Effector CD4-positive, alpha-beta T cell (primary cell): ENCODE measurements at places on chromosomes 1 and 21.

DNA sequence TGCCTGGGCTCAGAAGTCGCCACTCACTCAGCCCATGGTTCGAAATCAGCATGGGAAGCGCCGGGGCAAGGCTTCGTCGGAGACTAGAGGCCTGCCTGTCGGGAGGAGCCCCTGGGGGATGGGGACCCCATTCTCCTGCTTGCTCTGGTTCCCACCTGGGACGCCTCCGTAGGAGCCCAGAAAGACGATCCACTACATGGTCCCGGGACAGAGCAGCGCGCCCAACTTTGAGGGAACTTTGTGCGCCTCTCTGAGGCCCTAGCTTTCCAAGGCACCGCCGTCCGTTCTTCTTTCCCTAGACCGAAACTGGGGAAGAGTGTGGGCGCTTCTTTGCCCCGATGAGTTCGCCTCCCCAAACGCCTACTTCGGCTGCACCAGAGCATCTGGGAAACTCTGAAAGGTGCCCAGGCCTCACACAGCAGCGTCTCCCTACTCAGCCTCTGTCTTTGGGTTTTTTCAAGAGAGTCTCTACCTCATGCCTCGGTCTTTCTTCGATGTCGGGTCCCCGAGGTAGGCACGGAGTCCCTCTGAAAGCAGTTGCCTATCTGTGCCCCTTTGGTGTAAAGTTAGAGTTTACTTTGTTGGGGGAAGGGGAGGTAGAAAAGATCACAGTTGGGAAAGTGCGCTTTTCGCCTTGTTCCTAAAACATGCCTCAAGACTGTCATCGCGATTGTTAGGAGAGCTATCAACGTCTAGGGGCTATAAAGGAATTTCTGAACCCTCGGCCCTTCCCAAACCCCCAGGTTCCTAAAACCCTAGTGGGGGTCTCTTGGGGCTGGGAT is 14.0 kb downstream of the NR5A2 start:
- DNase-seq = no peak

DNA sequence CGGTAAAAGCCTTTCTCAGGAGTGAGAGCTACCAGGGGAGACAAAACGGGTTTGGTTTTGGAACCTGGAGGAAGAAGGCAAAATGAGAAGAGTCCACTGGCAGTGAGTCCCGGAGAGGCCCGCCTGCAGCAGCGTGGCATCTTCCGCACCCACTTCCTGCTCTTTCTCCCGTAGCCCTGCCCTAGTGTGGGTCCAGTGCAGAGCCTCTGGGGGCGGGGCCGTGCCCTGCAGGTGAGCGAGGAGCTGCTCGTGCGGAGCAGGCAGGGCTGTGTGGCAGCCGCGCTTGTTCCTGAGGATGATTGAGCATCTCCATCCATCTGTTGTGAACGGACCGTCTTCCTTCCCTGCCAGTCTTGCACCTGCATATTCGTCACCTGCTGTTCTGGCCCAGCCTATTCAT is 66.5 kb downstream of the PEX14 start:
- DNase-seq = no peak

DNA sequence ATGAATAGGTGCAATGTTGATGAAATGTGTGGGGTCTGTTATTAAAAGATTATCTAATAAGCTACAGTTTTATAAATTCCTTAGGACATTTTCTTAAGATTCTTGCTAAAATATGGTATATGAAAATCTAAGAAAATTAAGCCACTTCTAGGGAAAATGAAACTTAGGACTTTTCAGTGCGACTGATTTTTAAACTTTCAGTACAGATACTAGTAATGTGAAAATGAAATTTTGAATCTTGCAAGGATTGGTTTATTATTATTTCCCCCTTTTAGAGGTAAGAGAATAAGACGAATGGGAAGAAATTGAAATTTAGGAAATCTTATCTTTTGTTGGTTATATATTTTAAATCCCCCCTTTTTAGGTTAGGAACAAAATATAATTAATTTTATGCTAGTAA is 16.4 kb downstream of the CAPZA1 start:
- DNase-seq = no peak

DNA sequence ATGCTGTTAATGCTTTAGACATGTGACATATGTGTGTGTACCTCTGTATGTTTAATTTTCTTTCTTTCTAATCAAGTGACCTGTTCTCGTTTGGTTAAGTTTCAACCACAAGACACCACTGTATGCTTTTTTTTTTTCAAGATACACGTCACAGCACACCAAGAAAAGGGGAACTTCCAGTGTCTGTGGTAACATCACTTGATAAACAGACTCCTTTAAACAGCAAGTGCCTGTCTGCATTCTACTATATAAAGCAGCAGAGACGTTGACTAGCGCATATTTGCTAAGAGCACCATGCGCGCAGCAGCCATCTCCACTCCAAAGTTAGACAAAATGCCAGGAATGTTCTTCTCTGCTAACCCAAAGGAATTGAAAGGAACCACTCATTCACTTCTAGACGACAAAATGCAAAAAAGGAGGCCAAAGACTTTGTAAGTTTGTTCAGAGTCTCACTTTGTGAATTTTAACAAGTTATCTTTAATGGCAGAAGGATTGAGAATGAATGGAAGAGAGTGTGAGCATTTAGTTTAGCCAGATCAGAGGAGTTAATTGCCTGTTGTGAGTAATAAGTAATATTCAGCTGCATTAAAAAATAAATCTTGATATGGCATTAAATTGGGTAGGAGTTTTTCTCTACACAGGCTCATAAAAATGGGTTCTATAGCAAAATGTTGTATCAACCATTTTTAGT is at the start of gene RGS1:
TSS of gene RGS1 (plus strand) at position 275 of the 691 bp plus-strand sequence. CDS start at position 295, 20 bp downstream.
- peak; percentile 64 for DNase-seq

GRCh38 chr1:96096613-96097321 is 624.8 kb upstream of the PTBP2 start:
- DNase-seq = no peak

DNA sequence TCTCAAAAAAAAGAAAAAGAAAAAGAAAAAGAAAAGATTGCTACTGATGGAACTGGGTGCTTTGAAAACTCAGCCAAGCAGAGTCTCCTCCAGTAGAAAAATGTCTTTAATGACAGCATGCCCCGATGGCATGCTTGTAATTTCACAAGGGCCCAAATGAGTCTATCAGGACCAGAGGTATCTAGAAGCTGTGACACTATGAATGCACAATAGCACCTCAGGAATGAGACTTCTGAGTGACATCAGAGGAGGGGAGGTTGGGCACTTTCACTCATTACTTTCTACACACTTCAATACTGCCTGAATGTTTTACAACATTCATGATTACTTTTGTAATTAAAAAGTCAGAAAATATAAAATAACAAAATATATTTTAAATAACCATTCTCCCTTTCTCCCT is 15.1 kb upstream of the CD58 start:
- no peak for DNase-seq

DNA sequence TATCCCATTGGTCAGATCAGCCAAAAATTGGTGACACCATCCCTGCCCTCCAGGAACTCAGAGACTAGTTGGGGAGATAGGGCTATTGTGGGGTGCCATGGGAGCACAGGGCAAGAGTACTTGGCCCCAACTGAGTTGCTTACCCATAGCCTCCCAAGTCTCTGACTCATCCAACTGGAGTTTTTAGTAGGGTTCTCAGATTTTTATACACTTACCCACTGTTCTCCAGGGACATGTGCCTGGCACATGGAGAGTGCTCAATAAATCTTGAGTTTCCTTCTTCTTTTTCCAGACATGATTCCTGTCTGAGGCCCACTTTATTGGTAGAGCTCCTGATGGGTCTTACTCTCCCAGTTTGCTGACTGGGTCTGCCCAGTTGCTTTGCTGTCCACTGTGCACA is 56.7 kb downstream of the OVGP1 start:
- DNase-seq = no peak

DNA sequence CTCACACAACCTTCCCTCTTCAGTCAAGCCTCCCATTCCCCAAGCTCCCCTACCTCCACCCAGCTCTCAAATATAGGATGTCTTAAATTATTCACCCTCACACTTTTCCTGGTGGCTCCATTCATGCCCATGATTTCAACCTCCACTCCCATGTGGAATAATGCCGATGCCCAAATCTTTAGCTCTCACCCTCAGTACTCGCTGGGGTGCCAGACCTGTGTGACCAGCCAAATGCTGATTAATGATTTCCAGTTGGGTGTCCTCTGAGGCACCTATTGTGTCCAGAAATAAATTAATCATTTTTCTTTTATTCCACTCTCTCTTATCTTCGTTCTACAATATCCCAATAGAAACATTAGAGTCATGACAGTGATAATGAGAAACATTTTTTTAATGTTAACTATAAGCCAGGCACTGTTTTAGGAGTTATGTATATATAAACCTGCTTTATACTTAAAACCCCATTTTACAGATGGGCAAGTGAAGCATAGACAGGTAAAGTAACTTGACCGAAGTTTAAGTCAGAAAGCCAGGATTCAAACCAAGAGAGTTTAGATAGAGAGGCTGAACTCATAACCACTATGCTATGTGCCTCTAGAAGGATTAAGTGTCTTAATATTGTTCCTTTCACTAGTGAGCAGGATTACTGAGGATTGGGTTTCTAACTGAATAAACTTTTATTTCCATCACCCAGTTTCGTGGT is 209.7 kb downstream of the DUSP10 start:
- no peak for DNase-seq

DNA sequence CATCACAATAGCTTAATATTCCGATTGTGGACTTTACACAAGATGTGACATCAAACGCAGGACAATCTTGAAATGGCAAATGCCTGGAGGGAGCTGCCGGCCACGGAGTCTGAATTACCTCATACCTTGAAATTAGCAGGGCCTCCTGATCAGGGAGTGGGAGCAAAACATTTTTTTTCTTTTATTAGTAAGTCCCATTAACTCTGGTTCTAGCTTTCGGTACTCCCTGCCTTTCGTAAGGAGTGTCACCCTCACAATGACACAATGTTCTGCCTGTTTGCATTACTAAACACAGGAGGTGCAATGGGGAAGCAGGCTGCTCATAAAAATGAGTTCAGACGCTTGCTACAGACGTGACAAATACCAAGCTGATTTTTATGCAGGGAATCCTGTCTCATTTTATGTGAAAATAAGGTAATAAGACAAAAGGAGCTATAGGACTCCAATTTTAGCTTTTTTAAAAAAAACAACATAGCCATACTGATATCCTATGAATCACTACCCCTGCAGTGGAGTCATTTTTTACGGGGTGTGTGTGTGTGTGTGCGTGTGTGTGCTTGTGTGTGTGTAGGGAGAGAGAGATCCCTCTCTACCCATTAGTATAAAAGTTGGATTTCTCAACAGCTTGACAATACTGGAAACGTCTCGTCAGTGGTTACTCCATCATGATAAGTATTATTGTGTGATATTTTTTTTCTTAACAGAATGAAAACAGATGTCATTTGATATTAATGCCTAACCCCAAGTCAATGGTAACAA is 205.1 kb upstream of the RUNX1 start:
- no peak for DNase-seq

GRCh38 chr1:156060937-156061636 is at the start of gene RAB25:
RAB25 (plus strand) TSS chr1:156061160; CDS start chr1:156061401, 241 bp downstream.
- no peak for DNase-seq

DNA sequence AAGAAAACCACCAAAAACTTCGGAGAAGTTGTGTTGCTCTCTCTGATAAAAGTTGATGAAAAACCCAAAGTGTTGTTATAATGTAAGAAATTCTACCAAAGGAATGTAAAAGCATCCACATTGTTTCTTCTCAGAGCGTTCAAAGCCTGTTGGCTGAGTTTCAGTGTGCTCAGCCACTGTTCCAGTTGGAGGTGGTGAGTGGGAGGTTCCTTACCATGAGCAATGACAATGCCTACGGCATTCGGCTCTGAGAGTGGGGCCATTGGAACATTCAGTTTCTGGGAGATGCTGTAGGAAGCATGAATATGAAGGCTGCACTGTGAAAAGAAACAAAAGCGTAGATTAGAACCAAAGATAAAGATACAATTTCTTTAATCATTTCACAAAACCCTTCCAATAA is 20.5 kb upstream of the MYBPHL start:
- no peak for DNase-seq

GRCh38 chr1:168848051-168848450 is 119.0 kb upstream of the DPT start:
- no peak for DNase-seq

DNA sequence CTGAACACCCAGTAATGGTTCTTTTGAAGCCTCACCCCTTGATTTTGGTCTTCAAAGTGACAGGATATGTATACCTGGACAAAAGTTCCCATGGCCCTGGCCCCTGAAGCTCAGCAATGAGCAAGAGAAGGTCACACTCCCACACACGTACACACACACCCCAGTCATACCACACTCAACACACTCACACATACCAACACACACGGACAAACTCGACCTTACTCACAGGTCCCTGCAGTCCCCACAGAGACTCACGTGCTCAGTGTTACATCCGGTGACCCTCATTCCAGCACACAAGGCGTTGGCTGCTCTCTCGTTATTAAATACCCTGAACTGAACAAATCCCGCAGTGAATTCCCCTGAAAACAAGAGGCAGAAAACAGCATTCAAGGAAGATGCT is 5.9 kb downstream of the ITLN1 start:
- no peak for DNase-seq

DNA sequence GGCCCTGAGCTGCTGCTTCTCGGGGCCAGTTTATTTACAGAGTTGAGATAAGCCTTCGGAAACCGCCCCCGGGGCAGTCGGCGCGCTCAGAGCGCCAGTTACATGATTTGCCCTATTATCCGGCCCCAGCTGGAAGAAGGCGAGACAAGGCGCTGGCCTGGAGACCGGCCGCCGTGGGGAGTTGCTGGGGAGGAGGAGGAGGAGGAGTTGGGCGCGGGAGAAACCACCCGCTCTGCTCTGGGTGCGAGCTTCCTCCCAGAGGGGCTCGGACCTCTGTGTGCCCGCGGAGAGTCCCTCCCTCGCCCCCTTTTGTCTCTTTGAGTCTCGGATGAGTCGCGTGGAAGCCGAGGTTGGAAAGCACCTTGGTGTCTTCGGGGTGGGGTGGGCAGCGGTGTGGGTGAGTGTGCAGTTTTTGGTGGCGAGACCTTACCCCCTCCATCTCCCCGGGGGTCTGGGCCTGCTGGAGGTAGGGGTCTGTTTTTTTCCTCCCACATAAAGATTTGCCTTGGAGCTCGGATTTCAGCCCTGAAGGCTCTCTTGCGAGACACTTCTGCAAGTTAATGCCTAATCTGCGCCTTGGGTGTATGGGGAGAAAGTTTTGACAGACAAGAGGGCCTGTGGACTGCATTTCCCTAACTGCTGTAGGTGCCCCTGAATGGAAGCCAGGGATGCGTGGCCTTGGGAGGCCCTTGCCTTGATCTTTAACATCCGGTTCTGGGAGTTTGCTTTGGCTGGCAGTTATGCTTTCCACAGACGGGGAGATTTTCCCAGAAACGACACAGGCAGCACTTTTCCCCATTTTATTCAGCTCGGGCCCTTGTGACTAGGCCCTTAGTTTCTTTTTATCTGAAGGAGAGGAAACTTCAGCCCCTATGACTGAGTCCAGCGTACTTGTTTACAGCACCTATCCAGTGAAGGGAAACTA is 80.0 kb downstream of the NDUFS5 start:
- peak; percentile 17 for DNase-seq

DNA sequence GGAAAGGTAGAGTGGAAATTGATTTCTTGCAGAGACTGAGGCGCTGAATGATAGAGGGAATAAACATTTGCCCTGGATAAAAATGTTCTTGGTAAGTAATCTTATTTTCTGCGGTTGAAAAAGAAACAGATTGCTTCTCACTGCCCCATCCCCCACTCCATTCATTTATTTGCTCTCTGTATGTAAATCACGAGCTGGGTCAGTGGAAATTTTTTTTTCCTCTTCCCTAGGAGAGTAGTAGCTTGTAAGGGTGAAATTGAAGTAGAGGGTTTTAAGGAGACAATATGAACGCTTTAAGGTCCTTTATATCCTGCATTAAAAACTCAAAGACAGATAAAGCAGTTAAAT is 1.4 kb upstream of the BRINP3 start:
- DNase-seq = no peak
